ENCODE measurements at places on chromosomes 12 and 14. TPM values are rescaled to one million over a fixed set of nuclear protein-coding genes. Genes with fewer than 3 reads are reported as not detected.
A peak's percentile ranks its signal among the peaks of the same experiment; 100 is the strongest.

GRCh38 chr12:4252601-4253000, 21.0 kb upstream of the CCND2 start:
- DNase-seq, result no peak

Gene RERG
- total RNA-seq, result 2.5 TPM

Gene WNK1
- total RNA-seq, result 160 TPM

- DNase-seq, result no peak
These were observed 177.5 kb upstream of the VASH1 start for GRCh38 chr14:76583805-76584204.

Gene ATP6V1D
- 55.5 TPM for total RNA-seq

DNA sequence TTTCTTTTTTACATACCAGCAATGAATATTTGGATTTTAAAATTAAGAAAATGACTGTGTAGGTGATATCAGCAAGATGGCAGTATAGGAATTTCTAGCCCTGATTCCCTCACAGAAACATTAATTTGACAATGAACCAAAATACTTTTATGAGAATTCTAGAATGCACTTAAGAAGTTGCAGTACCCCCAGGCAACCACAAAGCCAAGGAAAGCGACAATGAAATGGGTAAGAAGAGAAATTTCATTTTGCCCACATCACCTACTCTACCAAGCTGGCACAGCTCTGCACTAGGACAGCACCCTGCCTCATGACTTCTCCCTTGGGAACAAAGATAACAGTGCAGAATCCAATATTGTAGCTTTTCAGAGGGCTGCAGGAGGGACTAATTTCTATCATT, 6.6 kb downstream of the OR9K2 start:
- no peak for DNase-seq

- DNase-seq, result no peak
These were observed 217.1 kb upstream of the PLEKHG7 start for GRCh38 chr12:92485351-92486348.

GRCh38 chr12:113109872-113110599, 25.5 kb downstream of the RASAL1 start:
- no peak for DNase-seq

Gene SOAT2
- total RNA-seq, result not detected

GRCh38 chr14:29236848-29237247, 470.3 kb downstream of the FOXG1 start:
- no peak for DNase-seq

GRCh38 chr12:45674181-45674977, 55.1 kb upstream of the ARID2 start:
- DNase-seq, result no peak

DNA sequence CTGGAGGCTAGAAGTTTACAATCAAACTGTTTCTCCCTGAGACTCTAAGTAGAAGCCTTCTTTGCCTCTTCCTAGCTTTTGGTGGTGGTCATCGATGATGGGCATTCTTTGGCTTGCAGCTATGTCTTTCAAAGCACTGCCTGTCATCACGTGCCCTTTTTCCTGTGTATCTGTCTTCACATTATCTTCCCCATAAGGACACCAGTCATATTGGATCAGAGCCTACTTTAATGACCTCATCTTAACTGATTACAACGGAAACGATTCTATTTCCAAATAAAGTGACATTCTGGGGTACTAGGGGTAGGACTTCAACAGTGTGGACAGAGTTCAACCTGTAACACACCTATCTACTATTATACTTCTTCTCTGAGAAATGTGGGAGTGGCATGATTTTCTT, 31.1 kb upstream of the IFNG-AS1 start:
- DNase-seq, result no peak

DNA sequence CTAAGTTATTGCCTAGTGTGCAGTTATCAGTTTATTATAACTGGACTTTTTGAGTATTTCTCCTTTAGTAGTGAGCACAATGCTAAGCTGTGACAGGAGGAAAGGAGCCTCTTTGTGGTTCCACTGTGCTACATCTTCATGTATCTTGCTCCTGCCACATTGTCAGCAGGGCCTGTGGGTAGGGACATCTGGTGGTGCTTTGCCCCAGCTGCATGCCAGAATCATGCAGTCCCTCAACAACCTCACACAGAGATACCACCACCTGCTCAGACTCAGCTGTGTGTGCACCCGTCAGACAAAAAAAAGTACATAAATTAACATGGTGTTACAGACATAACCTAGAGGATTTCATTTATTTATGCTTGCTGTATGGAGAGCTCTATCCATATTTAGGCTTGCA, 51.1 kb downstream of the MIS18BP1 start:
- peak; percentile 12 for DNase-seq

GRCh38 chr14:67571275-67571990, 28.6 kb downstream of the PIGH start:
- DNase-seq, result peak; percentile 74

DNA sequence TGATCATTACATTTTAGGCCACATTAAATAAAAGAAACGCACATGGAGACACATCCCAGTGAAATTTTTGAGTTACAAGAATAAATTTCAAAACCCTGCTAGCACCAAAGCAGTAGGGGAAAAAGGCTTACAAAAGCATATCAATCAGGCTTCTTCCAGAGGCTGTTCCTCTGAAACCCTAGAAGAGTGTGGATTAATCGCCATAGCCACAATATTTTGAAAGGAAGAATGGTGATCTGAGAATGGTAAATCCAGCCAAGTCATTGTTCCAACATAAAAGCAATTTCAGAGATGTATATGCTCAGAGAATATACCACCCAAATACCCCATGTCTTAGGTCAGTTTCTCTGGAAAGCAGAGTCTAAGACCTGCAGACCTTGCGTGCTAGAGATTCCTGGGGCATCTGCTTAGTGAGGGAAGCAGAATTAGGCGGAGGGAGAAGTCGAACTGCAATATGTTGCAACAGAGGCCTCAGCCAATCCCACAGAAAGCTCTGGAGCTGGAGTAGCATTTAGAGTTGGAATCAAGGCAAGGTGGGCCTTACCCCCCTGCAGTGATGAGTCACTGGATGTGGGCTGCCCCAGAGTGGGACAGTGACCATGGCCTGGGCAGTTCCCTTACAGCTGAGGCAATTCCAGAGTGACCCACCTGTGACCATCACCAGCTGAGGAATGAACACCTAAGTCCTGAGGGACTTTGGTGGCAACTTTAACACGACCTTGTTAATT, 125.2 kb downstream of the NTF3 start:
- DNase-seq, result no peak

- no peak for DNase-seq
These were observed 44.8 kb downstream of the LTBP2 start for GRCh38 chr14:74567219-74567618.

GRCh38 chr12:126607157-126607556, 1541.9 kb downstream of the AACS start:
- DNase-seq, result no peak

- DNase-seq, result peak; percentile 56
These were observed at the start of gene C1S for GRCh38 chr12:7060353-7060954. TSS of gene C1S (plus strand) at chr12:7060718. CDS start at chr12:7061913, 1,195 bp downstream.

DNA sequence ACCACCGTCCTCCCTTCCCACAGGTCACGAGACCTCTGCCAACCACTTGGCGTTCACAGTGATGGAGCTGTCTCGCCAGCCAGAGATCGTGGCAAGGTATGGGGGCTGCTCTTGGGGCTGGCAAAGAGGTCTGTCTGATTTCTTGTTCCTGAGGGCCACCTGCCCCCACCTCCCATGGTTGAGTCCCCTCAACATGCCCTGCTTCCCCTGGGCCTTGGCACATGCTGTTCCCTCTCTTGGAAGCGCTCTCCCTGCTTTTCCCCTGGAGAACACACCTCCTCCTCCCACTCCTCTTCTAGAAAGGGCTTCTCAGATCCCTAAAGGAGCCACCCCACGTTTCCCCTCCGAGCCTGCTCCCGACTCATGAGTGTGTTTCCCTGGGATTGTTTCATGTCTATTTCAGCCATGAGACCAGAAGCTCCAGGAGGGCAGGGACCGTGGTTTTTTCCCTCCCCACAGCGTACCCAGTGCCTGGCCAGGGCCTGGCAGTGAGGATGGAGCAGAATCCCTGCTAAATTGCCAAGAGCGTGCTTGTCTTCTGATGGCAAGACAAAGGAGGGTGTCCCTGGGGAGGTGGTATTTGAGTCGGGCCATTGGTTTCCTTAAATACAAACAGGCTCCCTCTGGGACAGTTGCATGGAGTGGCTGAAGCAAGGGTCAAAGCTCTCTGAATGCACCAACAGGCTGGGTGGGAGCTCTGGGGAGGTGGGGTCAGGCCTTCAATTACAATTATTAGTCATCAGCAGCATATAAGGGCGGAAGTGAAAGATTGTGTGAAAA, 34.1 kb downstream of the CYP46A1 start:
- DNase-seq, result no peak

GRCh38 chr14:96373538-96373937, 10.2 kb downstream of the GSKIP start:
- DNase-seq, result no peak

Gene MEG3
- total RNA-seq, result not detected

DNA sequence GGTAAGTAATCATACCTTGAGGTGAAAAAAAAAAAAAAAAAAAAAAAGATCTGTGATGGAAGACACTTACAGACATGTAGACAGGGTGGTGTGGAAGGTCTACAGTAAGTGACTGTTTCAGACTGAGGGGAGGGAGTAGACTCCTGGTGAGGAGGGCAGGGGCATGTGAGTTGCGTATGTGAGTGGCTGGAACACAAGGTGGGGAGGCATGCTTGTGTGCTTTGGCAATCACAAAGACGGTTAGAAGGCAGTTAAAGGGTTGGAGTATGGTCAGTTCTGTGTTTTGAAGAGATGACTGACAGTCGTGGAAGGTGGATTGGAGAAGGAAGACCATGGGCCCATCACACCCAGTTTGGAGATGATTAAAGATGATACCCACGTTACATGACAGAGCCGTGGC, 65.2 kb downstream of the ETV6 start:
- DNase-seq, result no peak

DNA sequence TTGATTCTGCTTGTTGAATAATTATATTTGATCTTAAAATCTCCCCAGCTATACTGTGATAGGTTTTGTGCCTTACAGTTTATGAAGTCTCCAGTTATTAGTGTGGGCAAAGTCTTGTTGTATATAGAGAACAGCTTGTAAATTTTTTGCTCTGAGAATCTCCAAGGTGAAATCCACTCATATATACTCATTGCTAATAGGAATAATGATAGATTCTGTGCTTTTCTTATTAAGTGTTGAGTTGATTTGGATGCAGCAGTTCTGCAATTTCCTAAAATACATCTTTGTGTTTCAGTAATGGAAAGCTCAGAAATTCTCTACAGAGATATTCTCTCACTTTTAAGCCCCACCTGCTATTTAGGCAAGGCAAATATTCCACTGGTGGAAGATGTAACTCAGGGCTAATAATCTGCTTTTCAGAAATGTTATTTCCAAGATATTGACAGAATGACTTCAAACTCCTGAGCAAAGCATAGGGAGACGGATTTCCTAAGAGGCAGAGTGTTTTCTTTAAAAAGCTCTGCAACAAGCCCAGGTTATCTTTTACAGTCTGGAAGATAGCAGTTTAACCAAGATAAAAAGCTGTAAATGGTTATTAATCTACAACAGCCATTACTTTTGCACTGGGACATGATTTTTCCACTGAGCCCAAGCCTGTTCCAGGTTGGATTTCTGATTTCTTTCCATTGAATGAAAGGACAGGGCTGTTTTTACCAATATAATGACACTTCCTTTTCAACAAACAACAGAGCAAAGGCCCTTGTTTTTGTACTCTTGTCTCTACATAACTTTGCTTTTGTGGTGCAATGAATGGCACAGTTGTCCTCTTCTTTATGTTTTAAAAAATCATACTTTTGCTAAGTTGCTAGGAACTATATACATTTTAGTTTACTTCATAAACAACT, 239.9 kb upstream of the ATP2B1 start:
- no peak for DNase-seq

DNA sequence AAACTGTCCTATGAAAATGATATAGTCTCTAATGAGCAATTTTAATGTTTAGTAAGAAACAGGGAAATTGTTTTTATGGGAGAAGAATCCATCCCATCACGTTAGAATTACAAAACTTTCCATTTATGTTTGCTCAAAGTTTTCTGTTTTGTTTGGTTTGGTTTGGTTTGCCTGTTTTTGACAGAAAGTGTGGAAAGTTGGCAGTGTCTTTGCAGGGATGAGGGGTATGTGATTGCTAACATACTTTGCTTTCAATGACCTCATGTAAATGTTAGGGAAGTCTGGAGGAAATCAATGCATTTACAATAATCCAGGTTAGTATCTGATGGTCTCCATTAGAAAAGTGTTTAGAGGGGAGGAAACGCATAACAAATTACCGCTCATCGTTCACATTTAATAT, 12.3 kb upstream of the NAV3 start:
- no peak for DNase-seq

Gene SPSB2
- 6.7 TPM for total RNA-seq

DNA sequence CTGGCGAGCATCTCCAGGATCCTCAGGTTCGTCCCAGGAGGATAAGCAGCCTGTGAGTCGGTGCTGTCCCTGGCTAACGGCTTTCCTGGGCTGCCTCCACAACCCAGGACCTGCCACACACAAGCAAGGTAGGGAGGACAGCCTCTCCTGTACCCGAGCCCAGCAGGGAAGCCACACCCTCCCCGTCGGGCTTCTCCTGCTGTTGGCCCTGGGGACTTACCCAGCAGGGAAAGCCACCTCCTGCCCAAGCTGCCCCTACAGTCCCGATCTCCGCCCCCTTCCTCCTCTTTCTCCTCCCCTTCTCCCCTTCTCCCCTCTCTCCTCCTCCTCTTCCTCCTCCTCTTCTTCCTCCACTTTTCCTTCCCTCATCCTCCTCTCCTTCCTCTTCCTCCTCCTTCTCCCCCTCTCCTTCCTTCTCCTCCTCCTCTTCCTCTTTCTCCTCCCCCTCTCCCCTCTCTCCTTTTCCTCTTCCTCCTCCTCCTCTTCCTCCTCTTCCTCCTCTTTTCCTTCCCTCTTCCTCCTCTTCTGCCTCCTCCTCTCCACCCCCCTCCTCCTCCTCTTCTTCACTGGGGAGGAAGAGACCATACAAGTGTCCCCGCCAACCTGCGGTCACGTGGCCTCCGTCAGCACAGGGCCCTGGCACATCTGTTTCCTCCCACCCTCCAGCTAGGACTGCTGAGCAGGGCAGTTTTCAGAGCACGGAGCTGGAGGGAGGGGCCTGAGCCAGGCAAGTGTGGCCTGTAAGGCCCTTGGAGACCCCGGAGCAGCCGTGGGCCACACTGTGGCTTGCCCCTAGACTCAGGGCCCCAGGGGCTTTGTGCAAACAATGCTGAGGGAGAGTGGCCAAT, 17.3 kb upstream of the RFLNA start:
- no peak for DNase-seq

GRCh38 chr14:33465846-33466700, 484.8 kb downstream of the EGLN3 start:
- no peak for DNase-seq

DNA sequence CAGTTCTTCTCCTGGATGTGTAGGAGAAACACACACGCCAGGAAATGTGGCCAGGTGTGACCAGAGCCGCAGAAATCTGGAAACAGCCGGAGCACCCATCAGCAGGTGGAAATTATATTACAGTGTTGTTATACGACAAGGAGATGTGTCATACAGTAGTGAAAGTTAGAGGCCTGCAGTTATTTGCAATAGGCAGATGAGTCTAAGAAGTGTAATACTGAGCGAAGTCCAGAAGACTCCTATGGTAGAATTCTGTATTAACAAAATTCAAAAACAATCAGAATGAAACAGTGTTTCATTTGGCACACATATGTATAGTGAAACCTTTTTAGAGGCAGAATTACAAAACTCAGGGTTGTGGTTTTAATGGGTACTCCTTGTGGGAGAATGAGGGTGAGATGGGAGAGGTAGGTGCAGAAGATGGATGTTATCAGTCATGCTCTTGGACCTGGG, 39.3 kb upstream of the AMN start:
- DNase-seq, result no peak

Gene DIO3
- 6.1 TPM for total RNA-seq

Gene ALG10B
- total RNA-seq, result 0.44 TPM

Measured in endothelial cell (in vitro differentiated cells).